Stromal cell of bone marrow (primary cell): ENCODE measurements at places on chromosomes 6 and 20.

DNA sequence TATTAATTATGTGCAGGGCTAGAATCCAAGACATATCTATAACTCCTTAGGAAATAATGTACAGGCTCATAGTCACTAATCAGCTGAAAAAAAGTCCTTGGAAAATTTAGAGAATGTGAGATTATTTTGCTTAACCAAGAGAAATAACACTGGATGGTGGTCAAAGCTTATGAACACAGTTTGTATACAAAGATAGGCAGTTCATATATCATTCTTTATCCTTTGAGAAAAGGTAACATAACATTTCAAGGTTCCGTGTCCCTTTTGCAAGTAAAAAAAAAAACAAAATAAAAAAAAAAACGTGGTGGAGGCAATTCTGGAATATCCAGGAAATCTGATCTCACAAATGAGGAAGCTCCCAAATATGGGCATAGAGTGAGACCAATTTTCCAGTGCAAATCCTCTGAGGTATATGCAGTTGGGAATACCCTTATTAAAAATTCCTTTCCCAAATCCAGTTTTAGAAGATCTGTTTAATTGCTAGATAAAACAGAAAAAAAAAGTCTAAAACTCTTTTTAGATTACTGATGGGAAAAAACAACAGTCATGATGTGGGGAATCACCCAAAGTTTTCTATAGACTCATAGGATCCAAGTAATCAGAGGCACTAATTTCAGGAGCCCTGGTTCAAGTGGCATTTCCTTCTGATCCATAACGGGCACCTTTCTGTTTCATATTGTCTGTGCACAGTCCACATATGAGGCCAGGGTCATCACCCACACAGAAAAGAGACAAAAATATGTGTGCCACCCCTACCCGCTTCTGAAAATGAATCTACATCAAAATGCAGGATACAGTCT is 17.7 kb upstream of the TNFAIP3 start:
- no peak for DNase-seq

DNA sequence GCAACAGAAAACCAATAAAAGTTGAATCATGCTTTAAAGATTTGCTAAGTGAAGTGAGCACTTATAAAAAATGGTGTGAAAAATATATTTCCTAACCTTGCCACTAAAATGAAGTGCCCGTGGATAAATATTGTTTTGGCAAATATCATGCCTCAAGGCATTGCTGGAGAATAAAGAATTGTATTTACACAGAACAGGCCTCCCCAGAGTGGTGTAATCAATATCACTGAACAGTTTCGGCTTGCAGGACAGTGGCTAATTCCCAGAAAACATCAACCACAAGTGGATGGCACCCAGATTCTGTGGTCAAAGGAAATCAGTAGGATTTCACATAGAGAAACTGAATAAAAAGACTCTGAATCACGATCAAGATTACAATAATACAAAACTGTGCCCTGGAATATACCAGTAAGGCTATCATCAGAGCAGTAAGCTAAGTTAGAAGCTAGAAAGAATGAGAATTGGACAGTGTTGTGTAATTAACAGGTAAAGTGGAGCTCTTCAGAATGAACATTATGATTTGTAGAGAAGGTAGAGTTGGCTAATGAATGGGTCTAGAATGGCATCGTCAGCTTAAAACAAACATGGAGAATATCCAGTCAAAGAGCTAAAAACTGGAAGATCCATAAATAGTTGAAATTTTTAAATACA is 1026.9 kb upstream of the ADGRB3 start:
- DNase-seq: no peak

DNA sequence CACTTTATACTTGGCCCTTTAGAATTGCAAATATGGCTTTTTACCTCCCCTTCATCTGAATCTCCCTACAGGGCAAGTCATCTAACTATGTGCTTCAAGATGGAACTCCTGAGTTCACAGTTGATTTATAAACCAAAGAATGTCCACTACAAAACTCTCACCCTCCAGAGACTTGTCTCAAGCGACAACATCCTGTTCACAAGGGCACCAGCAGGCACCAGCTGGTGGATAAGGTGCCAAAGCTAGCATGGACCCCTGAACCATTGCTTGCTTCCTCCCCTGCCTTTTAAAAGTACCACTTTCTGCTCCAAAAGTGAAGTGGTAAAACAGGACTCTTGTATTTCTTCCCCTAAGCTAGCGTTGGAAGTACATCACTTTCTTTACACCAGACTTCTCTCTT is 154.5 kb downstream of the LPA start:
- no peak for DNase-seq

DNA sequence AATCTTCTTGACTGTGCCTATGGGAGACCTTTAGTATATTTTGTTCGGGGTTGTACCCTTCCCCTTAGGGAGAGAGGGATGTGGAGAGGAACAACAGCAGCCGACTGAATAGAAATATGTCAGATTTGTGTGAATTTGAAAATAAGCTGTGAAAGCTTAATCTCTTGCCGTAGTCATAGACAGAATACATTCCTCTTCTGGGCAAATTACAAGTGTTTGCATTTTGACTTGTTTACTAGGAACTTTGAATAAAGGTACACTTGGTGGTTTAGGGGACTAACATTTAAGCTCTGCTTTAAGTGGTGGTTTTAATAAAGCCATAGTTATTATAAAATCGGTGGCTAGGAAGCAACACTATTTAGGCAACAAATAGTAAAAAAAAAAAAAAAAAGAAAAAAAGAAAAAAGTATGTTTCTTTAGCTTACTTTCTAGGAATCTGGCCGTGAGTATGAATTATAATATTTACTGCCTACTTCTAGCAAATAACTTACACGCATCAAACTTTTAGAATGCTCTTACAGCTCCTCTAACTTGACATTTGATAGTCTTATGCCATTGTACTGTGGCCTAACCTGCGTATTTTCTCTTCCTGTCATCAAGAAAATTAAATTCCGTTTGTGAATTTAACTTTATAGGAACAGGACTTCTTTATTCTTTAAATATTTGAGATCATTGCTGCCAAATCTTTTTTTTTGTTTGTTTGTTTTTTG is 65.1 kb downstream of the ZBTB2 start:
- no peak for DNase-seq

GRCh38 chr6:15556711-15557110 is 106.1 kb downstream of the DTNBP1 start:
- DNase-seq: no peak

- no peak for DNase-seq
These were observed 618.9 kb upstream of the GJE1 start for GRCh38 chr6:141513830-141514229.

DNA sequence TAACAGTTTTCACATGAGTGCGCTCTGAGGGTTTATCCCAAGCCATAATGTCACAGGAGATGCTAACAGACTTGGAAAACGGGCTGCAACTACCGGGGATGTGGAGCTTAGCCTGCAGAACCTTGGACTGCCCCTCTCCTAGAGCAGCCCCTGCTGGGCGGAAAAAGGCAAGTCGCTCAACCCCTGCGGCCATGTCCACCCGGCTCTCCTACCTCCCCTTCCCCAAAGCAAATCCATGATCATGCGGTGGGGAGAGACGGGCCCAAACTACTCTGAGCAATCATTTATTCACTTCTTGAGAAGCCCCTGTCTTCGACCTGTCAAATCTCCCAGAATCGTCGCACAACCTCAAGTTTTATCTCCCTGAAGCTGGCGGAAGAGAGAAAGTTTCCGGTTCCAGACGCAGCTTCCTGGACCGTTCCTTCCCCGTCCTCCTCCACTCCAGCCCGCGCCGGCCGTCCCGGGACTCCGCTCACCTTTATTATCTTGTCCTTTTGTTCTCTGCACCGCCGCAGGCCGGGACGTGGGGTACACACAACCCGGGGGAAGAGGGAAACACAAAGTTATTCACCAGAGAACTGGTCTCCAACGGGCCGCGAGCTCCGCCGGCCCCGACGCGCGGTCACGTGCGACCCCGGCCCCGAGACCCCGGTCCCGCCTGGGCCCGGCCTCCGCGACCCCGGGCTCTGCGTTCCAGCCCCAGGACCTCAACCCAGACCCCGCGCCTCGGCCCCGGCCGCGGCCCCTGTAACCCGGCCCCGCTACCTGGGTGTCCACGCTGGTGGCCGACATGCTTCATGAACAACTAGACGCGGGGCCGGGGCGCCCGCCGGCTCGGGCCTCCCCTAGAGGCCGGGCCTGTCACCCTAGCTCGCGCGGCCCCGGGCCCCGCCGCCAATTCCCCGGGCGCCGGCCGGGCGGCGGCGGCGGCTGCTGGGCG is 560 bp downstream of the YTHDF1 start:
- peak; percentile 26 for DNase-seq

- no peak for DNase-seq
These were observed 21.8 kb downstream of the TGM2 start for GRCh38 chr20:38143238-38143645.

DNA sequence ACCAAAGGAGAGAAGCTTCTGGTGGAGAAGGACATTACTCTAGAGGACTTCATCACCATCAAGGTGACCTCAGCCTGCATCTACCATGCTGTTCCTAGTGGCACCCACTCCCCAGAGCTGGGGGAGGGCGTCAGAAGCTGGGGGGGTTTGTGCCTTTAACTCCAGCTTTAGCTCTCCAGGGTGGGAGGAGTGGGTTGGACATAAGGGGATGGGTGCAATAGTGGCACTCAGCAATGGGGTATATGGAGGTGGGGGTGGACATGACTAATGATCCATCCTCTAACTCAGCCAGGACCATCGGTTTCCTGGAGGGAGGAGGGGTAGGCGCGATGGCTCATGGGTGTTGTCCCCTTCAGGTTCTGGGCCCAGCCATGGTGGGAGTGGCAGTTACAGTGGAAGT is 40.1 kb downstream of the SNRPB start:
- DNase-seq: no peak

- DNase-seq: no peak
These were observed 4.3 kb upstream of the KCNG1 start for GRCh38 chr20:51027035-51027795.

DNA sequence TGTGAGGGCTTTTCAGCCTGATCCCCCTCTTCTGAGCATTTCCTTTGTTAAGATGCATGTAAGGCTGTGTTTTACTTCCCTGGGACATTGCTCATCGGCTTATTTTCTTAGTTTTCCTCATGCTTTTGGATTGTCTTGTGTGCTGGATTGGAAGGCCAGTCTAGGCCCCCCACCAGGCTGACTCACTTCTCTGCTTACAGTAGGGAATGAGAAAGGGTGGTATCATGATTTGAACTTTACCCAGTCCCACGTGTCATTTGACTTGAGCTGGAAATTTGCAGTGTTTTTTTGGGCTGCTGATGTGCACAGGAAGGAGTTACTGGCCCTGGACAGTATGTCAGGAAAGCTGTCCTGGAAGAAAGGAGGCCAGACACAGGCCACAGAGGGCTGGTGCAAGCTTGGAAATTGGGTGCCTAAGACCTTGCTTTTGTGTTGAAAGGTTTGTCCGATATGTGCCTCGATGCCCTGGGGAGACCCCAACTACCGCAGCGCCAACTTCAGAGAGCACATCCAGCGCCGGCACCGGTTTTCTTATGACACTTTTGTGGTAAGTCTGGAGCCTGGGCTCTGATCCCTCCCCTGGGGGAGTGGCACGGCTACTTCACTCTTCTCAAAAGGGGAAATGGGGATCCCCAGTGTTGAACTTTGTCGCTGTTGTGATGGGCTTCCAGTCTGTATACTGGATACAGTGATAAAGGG is 12.8 kb downstream of the RNF114 start:
- peak; percentile 92 for DNase-seq

GRCh38 chr20:32541323-32542258 is 43.5 kb downstream of the NOL4L start:
- no peak for DNase-seq

DNA sequence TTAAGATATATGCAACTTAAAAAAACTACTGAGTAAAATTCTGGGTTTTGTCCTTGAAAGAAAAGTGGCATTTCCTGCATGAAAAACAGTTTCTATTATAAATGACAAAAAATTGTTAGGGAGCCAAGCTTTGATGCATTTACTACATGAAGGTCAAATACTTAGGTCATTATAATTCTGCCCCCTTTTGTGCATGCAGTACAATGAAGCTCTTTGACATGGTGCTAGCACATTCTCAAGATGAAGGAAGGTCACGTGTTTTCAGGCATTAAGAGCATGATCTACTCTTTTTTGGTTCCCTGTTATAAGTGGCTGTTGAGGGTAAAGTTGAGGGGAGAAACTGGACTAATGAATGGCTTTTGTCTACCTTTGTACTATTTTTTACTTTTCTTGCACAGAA is 72.7 kb downstream of the FOXO3 start:
- no peak for DNase-seq

DNA sequence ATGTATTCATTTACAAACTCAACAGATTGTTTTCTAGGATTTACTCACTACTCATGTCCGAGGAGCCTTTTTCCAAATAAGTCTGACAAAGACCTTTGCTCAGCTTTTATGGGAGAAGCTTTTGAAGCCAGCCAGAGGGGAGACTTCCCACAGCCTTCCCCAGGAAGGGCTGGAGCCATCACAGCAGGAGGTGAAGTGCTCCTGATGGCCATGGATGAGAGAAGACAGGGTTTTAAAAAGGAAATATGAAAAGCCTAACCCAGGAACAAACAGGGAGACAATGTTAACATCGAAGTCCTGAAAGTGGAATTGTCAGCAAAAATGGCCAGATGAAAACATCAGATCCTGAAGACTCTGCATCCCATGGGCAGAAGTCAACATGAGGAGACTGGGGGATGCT is 11.6 kb upstream of the TAGAP start:
- DNase-seq: no peak

GRCh38 chr6:96777113-96777512 is 60.2 kb downstream of the GPR63 start:
- DNase-seq: no peak
